NCI-H1105 (cell line): ENCODE measurements at places on chromosomes 2 and 18.

DNA sequence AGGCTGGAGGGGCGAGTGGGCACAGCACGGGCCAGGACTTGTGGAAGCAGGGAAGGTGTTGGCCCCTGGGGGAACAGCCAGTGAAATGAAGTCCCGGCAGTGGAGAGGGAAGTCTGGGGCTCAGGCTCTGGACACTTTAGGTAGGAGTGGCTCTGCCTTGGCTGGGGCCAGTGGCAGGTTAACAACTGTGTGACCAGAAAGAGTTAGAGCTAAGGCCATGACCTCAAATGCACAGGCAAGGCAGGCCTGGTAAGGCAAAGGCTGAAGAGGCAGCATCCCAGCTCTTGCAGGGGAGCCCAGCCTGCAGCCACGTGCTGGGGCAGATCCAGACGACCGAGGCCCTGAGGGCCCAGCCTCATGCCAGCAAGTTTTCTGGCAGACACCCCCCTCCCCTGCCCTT lies 21.5 kb downstream of the PCARE start:
- no peak for DNase-seq

GRCh38 chr2:33069894-33070651 lies 123.3 kb downstream of the LTBP1 start:
- DNase-seq, result no peak

DNA sequence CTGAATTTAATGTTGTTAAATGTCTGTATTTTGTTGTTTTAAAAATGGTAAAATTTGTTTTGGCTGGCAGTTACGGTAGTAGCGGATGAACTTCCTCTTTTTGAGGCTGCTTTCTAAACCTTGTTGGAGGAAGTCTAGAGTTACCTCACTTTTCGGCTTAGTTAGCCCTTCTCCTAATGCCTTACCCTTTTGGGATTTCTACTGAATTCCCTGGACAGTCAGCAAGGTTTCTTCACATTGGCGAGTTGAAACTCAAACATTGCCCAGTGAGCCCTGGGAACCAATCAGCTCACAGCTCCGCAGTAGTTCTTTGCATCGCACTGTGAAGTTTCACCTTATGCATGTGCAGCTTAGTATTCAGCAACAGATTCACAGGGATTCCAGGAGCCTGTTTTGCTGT lies 55.2 kb downstream of the TMEM247 start:
- no peak for DNase-seq

DNA sequence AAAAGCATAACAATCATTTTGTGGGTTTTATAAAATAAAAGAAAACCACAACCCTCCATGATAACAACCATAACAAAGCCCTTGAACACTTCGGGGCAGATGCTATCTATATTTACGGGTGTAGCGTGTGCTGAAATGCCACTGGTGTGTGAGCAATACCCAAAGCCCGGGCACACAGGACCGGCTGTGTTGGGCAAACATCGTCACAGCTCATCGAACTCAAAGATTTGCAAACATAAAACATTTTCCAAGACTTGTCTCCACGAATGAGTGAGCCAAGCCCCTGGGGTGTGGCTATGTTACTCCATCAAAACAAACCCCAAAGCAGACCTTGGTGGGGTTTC lies 290.2 kb downstream of the LPIN1 start:
- no peak for DNase-seq

DNA sequence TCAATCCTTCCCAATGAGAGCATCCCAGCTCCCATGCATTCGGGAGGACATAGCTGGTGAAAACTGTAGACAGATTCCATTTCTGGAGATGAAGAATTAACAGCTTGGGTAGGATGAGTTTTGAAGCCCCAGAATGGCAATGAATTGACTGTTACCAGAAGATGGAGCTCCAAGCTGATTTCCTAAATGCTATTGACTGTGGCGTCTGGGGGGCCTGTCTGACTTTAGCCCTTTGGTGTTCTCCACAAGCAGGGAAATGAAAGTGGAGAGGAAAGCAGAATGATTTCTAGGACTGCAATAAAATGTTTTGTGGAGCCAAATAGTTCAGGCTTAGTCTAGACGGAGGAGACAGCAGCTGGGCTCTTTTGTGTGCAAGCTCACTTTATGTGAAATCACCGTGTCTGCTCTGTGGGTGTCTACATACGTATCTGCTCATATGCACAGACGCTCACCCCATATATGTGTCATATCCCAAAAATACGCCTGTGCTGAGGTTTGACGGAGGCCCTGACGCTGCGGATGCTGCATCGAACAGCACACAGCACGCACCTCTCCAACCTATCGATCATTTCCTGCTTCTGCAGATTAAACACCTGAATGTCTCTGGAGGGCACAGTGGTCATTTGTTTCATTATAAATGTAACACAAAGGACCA lies 166.4 kb upstream of the PXDN start:
- DNase-seq, result no peak

DNA sequence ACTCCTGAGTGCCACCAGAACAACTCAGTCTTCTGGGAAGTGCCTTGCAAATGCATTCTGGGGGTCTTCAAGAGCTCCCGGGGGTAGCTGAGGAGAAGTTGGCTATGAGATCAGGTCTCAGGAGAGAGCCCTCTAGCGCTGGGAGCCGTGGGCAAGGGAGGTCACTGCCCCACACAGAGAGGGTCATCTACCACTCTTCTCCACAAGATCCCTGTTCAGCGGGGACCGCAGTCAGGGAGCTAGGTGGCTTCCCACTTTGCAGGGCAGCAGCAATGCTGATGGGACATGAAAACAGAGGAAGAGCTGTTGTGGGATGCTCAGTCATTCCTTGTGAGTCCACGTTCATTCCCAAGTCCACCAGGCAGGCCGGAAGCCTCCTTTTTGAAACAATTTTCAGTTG lies 66.6 kb downstream of the ACKR3 start:
- DNase-seq, result no peak

GRCh38 chr2:203675086-203675485 lies 31.4 kb upstream of the CD28 start:
- DNase-seq, result no peak

DNA sequence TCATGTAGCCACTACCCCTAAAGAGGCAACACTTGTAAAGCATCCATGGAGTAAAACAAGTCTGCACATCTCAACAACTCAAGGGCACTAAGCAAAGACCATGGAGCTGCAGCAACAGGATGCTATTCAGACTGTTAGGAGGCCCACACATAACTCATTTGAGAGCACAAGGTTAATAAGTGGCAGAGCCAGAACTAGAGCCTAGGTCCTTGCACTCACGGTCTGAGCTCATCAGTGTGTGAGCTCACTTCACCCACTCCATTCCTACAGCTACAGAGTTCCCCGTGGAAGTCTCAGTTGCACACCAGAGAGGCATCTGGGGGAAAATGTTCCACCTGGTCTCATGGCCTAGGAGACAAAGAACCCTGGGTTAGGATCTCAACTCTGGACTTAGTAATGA lies 35.0 kb downstream of the TTC32 start:
- DNase-seq, result no peak

DNA sequence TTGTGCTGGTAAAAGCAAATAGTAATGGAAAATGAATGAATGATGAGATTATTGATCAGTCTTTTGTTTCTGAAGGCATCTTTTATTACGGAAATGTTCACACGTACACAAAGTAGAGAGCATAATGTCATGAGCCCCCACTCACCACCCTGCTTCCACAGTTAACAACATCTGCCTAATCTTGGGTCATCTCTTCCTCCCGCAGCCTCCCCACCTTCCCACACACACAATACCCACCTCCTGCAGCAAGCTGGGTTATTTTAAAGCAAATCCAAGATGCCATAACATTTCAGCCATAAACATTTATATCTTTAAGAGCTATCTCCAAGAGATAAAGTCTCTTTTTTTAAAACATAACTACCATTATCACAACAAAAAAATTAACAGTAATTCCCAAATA lies 36.3 kb downstream of the CYP27C1 start:
- DNase-seq, result no peak

- DNase-seq, result no peak
These were observed 6.6 kb downstream of the TTLL4 start for GRCh38 chr2:218717262-218717661.

GRCh38 chr2:231362555-231363184 lies 32.8 kb upstream of the B3GNT7 start:
- no peak for DNase-seq

DNA sequence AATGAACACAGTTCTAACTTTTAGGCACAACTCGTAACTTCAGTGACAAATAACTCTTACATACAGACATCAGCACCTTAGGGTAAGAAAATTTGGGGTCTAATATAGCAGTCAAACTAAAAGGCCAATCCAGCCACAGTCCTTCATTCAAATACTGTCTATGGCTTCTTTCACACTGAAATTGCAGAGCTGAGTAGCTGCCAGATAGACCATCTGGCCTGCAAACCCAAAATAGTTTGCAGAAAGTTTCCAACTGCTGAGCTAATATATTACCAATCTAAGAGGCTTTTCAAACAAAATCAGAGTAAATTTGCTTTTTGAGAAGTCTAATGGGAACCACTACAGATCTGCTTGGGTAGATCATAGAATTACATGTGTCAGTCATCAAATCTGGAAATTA lies 183.4 kb downstream of the GALR1 start:
- no peak for DNase-seq

- DNase-seq, result no peak
These were observed 418.6 kb upstream of the SLC39A10 start for GRCh38 chr2:195238379-195238778.

DNA sequence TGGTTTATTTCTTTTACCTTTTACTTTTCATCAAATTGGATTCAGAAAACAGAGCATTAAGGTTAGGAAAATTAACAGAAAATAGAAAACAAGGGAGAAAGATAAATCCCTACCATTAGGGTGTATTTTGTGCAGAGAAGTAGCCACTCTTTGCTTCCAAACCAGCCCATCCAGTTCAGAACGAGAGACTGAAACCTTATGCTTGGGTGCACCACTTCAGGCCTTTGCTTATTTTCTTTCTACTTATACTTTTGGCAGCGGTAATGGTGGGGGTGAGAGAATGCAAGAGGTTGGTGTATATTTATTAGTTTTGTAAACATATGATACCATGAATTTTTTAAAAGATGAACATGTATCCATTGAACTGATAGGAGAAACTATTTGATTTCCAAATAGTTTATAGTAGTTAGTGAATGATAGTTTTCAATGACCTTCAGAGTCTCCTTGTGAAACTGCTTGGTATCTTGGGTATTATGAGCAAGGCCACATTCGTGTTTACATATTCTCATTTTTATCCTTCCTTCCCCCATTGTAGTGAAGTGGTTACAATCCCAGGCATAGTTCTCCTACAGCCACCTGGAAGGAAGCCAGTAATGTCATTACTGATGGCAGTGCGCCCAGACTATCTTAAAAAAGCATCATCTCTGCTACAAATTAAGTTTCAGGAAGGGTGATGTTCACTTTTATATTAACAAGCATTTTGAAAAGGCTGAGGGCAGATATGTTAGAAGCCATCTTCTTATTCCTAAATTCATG lies 60.8 kb downstream of the MFSD6 start:
- peak; percentile 93 for DNase-seq

DNA sequence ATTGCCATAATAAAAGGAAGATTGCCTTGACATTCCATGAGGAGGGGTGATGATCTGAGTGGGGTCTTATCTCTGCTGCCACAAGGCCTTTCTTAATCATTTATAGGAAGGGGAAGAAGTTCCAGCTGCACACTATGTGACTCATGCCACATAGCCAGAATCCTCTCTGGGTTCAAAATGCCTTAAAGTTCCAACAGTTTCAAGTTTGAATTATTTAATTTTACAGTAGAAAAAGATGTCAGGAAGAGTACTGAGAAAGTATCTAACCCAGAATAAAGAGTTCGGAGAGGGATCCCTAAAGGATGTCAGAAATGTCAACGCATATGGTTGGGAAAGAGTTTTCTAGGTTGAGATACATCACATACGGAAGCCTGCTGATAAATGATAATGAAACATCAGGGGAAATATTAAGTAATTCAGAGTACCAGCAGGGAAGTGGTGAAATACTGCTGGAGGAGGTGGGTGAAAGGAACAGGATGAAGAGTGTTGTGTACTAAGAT lies 999.9 kb downstream of the TSN start:
- DNase-seq, result no peak

- no peak for DNase-seq
These were observed 158.1 kb upstream of the CHAC2 start for GRCh38 chr2:53609551-53609950.

DNA sequence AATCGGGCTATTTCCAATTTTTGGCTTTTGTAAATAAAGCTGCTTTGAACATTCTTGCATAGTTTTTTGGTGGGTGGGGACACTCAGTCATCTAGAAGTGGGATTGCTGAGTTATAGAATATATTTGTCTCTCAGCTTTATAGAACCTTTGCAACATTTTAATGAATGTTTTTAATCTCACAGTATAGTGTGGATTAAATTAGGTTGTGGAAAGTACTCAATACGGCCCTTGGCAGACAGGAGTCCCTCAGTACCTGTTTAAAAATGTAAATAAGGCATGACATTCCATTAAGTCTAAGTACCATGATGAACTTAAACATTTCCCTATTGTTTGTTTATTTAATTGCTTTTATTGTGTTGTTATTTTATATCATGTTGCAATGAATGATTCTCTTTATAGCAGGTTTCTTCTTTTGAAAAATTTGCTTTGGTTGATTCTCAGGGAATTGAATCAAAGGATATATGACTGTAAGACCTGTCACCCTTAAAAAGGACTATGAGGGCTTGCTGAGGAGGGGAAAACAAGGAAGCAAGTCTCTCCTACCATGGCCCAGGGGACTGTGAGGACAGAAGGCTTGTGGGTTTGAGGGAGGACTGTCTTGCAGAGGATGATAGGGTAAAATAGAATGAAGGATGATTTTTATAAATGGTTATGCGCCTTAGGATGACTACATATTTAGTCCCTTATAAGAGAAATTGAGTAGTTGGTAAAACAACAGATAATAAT lies 165.1 kb downstream of the RPIA start:
- DNase-seq, result no peak

DNA sequence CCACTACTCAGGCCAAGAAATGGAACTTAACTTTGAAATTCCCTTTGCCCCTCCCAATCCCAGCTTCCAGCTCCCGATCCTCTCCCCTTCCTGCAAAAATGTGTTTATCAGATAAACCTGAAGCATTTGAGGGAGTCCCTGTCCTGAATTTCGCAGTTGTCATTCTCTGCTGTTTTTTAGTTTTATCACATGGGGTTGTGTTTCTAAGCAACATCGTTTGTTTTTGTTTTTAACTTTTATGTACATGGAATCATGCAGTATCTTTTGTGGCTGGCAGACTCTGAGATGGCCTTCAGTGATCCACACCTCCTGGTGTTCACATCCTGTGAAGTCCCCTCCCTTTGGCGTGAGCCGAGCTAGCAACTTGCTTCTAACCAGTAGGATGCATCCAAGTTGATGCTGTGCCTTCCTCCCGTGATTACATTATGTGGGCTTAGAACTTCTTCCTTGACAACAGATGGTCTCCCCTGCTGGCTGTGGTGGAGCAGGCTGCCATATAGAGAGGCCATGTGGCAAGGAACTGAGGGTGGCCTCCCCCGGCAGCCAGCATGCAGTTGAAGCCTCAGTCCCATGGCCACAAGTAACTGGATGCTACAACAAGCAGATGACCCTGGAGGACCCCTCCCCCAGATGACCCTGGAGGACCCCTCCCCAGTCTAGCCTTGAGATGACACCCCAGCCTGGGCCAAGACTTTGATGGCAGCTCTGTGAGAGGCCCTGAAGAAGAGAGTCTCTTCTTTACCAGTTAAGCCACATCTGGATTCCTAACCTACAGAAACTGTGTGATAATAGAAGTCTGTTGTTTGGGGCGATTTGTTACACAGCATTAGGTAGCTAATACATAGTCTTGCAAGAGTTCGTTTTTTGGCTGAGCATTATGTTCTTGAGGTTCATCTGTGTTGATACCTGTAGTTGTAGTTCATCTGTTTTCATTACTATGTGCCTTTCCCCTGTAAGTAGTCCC lies 27.7 kb downstream of the SH3BP4 start:
- no peak for DNase-seq

GRCh38 chr2:104914509-104914908 lies 60.6 kb downstream of the POU3F3 start:
- no peak for DNase-seq
